ENCODE measurements at places on chromosomes 13 and 19.

DNA sequence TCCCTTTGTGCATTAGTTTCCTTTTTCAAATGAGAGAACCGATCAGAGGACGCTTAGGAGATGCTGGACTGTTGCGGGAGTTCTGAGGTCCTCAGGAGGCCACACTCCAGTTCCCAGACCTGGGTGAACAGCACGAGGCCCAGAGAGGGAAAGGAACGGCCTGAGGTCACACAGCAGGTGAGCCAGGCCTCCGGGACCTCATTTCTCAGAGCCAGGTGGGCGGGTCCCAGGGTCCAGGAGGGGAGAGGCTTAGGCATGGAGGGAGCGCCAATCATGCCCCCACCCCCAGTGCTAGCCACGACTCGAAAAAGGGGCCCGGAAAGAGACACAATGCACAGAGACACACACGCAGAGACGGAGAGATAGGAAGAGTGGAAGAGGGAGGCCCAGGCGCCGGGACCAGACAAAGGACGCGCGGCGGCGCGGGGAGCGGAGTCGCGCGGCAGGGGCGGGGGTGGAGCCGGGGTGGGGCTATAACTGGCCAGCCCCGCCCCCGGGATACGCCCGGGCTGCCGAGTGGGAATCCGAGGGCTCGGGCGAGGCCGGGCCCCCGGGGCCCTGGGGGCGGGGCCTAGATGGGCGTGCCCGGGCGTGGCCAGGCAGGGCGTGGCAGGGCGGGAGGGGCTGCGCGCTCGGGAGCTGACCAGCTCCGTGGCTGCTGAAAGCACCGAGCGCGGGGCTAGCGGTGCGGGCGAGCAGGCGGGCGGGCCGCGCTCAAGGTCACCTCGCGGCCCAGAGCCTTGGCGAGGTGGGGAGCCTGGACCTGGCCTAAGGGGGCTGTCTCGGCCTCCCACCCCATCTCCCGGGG is 1.6 kb downstream of the ELAVL3 start:
- no peak for DNase-seq

GRCh38 chr13:43783820-43784219 is 3.0 kb downstream of the ENOX1 start:
- DNase-seq, result no peak

- no peak for DNase-seq
Observed at GRCh38 chr13:32837973-32838927, 178.0 kb upstream of the KL start.

GRCh38 chr19:35977446-35978222 is 17.4 kb upstream of the SDHAF1 start:
- no peak for DNase-seq

DNA sequence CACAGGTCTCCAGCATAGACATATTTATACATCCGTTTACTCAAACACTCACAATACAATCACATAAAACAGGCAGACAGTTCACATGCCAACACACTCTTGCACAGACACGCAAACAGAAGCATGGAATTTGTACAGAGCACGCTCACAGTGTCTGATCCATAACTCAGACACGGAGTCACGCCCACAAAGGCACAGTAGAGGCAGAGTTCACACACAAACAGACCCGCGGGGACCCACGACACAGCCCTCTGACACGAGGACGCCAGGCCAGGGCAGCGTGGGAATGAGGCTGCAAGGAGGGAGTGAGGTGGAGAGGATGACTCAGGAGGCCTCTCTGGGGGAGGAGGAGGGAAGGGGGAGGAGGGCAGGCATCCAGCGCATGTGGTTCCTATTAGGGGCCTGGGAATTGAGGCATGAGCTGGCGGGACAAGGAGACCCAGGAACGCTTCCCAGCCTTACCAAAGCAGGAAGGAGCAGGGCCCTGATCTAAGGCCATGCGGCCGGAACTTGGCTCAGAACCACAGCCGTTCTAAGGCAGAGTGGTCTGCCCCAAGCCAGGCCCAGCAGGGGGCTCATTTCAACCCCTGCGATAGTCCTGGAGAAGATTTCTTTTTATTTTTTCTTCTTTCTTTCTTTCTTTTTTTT is 9.1 kb upstream of the OLFM2 start:
- no peak for DNase-seq

- DNase-seq, result no peak
Observed at GRCh38 chr13:104759069-104759468, 1692.9 kb upstream of the SLC10A2 start.

DNA sequence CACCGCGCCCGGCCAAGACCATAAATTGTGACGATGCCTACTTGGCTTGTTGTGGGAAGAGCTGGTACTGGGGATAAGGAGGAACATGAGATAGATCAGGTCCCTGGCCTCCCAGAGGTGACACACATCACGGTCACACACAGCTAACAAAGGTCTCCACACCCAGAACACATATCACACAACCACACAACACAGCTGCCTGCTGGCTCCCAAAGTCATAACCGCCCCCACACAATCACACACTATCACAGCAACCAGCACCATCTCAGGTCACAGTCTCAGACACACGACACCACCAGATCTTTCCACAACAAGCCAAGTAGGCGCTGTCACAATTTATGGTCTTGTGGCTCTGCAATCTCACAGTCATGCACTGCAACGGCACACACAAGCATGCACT is 5.7 kb downstream of the COL5A3 start:
- no peak for DNase-seq

- no peak for DNase-seq
Observed at GRCh38 chr13:40494946-40495620, 171.4 kb downstream of the FOXO1 start.

- no peak for DNase-seq
Observed at GRCh38 chr19:11227195-11227886, 12.1 kb upstream of the ANGPTL8 start.

- no peak for DNase-seq
Observed at GRCh38 chr13:67437244-67437643, 207.1 kb upstream of the PCDH9 start.

DNA sequence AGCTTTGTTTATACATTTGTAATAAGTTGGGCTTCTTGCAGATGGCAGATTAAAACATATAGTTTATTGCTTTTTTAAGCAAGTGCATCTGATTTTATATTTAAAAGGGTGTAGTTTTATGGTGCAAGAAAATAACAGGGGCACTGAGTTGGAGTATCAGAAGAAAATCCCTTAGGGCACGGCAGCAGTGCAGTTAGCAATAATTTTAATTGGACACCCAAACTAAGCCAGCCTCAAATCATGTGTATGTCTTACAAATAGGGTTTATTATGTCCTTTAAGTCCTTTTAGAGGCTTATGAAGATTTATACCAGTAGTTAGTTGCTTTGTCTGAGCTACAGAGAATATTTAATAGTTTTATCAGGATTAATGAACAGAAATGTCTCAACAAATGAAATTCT is 57.5 kb downstream of the GPC6 start:
- no peak for DNase-seq

- DNase-seq, result no peak
Observed at GRCh38 chr19:23709347-23709746, 22.3 kb upstream of the ZNF675 start.

DNA sequence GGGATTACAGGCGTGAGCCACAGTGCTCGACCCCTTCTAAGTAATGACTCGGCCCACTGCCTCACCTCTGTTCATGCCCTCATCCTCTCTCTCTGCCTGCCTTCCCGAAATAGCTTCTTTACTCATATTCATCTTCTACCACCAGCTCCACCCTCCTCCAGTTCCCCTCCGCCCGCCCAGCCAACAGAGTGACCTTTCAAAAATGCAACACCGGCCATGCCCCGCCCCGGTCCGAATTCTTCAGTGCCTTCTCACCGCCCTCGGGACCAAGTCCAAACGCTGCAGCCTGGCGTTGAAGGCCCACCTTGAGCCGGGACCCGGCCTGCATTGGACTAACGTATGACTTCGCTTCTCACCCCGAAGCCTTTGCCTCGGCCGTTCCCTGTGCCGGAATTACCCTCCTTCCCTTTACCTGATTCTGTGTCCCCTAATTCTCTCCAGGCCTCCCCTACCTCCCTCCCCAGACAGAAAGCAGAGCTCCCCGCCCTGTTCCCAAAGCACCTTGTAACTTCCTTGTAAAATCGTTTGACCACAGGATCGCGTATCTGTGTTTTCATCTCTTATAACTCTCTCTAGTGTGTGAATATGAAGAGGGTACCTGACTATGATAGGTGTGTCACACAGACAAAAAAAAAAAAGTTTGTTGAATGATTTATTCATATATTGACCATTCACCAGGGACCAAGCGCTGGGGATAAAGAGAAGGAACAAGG is 8.1 kb upstream of the MUC16 start:
- DNase-seq, result no peak

GRCh38 chr19:19538061-19538784 is at the start of gene CILP2:
Gene CILP2 (plus strand): TSS chr19:19538265. CDS start chr19:19538350, 85 bp downstream.
- no peak for DNase-seq

- DNase-seq, result no peak
Observed at GRCh38 chr19:16496613-16496983, 404 bp downstream of the C19orf44 start.

DNA sequence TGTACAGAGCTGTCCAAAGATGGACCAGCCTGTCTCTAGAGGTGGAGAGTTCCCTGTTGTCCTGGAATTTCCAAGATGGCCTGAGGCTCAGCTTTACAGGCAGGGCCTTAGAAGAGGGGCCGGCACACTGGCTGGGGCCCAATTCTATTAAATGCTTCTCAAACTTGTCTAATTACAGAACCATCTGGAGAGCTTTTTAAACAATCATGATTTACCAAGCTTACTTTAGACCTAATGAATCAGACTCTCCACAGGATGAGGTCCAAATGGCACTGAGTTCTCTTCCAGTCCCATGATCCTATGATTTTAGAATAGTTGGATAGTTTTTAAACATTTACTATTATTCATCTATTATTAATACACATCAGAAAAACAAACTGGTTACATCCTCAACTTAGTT is 123.5 kb downstream of the DNAJC3 start:
- no peak for DNase-seq

DNA sequence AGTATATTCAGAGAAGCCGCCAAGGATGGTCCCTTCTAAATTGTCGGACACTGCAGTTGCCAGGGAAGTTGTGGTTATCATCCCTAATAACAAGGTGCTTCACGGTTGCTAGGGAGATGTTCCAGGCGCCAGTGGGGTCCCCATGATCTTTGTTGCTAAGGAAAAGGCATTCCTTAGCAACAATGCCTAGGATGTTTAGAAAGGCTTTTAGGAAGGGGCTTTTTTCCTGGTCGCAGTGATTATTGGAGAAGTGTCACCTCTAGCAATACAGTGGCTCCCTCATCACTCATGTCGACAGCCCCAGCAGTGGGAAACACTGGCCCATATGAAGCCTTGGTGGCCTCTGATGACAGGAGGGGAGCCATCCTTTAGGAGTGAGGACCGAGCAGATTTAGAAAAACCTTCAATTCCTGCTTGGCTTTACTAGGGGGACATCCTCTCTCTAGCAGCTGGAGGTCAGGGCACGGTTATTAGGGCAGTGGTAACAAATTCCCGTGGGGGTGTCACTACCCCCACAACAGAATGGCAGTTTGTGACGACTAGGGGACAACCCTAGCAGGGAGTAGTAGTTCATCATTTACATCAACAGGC is 6.4 kb upstream of the TMC4 start:
- DNase-seq, result no peak

GRCh38 chr19:46186101-46186716 is 38.2 kb downstream of the IGFL2 start:
- no peak for DNase-seq

- DNase-seq, result no peak
Observed at GRCh38 chr13:24763596-24764275, at the start of gene RNF17. Gene RNF17 (plus strand): TSS chr13:24764169. CDS start chr13:24764204, 35 bp downstream.

- no peak for DNase-seq
Observed at GRCh38 chr19:1512671-1513498, at the start of gene ADAMTSL5. Gene ADAMTSL5 (minus strand): TSS chr19:1513019. CDS start chr19:1510943, 2,076 bp downstream.

- DNase-seq, result no peak
Observed at GRCh38 chr19:57123882-57124281, 4.1 kb downstream of the USP29 start.

GRCh38 chr13:86986448-86986847 is 684.7 kb upstream of the SLITRK5 start:
- DNase-seq, result no peak

- DNase-seq, result peak; percentile 5
Observed at GRCh38 chr19:32599736-32600157, 18.8 kb downstream of the PDCD5 start.

GRCh38 chr13:45851956-45852355 is 403 bp upstream of the SIAH3 start:
- DNase-seq, result no peak

DNA sequence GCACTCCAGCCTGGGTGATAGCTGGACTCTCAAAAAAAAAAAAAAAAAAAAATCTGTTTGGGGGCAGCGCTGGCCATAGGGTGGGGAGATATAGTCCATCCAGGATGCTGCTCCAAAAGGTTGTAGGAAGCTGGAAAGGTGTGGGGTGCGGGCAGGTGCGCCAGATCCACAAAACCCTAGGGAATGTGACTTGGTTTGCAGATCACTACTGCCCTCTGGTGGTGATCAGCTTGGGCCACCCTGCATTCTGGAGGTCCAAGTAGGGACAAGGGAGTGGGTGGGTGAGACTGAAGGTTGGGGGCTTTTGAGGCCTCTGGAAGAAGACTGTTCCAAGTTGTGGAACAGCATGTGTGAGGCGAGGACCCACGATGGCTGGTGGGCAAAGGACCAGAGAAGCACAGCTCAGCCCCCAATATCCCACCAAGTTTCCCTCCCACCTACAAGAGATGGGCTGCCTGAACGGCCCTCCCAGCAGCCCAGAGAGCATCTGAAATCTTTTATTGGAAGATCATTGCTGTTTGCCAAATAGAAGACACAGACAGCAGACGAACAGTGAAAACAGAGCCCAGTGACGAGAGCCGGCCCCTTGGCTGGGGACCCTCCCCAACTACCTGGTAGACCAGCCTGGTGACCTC is 10.4 kb upstream of the TYK2 start:
- DNase-seq, result peak; percentile 8

DNA sequence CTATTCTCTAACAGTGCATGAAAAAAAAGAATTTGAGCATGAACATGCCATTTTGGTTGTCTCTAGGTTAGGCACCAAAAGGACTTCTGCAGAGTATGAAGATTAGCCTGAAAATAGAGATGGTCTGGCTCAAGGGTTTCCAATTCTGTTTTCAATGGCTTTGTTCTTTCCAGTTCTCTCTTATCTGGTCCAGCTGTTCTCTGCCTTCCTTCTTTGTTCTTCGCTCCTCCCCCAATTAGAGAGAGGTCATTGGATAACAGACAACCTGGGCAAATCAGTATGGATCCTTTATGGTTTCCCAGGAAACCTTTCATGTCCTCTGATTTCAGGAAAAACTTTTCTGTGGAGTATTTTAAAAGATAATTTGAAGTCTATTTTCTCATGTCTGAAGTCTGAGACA is 623.4 kb downstream of the PCDH17 start:
- no peak for DNase-seq

GRCh38 chr13:97464561-97464960 is 30.6 kb downstream of the RAP2A start:
- DNase-seq, result no peak

DNA sequence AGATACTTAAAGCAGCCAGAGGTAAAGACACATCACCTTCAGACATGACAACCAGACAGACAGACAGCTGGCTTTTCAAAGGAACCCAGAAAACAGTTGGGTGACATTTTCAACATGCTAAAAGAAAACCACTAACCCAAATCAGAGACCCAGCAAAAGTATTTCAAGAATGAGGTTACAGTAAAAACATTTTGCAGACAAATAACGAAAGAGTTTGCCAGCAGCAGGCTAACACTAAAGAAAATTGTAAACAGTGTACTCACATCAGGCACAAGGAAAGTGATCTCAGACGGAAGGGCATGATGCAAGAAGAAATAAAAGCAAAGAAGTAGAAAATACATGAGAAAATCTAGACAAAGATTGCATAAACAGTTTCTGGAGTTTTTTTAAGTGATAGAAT is 46.4 kb downstream of the AP1M1 start:
- no peak for DNase-seq

GRCh38 chr19:8487137-8487851 is 15.1 kb downstream of the PRAM1 start:
- peak; percentile 90 for DNase-seq

Data from KG1 (cell line).